ENCODE measurements at places on chromosomes 2 and 18. TPM values are rescaled to one million over a fixed set of nuclear protein-coding genes. Genes with fewer than 3 reads are reported as not detected.

TTR gene
- total RNA-seq = not detected

SP140 gene
- 1.8 TPM for total RNA-seq

SLC11A1 gene
- 1.7 TPM for total RNA-seq

LRRTM4 gene
- 13.9 TPM for total RNA-seq

PLEK gene
- 12.4 TPM for total RNA-seq

ASPRV1 gene
- total RNA-seq = 2.9 TPM

MAP3K19 gene
- total RNA-seq = not detected
